Posterior cingulate gyrus (tissue), 11 donors: ENCODE measurements at places on chromosomes 6 and 20.

DNA sequence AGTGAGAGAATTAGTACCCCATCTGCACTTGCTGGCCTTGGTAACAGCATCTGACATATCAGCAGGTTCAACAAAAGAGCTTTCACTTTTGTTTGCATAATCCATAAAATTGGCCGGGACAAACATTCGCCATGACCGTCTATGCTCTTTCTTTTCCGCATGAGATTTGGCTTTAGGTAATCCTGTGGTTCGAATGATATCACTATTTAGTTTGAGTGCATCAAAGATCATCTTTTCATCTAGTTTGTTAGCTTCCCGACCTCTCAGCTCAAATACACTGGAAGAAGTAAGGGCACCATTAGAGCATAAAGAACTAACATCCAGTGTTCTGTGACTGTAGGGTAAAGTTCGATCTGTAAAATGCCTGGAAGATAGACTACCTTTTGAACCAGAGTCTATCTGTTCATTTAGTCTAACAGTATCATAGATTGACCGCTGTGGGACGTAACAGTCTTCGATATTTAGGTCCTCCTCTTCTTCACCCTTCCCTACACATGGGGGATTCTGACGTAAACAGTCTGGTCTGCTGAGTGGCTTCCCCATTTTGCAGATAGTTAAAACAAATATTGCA lies 101.6 kb downstream of the DST start:
- no peak for DNase-seq

DNA sequence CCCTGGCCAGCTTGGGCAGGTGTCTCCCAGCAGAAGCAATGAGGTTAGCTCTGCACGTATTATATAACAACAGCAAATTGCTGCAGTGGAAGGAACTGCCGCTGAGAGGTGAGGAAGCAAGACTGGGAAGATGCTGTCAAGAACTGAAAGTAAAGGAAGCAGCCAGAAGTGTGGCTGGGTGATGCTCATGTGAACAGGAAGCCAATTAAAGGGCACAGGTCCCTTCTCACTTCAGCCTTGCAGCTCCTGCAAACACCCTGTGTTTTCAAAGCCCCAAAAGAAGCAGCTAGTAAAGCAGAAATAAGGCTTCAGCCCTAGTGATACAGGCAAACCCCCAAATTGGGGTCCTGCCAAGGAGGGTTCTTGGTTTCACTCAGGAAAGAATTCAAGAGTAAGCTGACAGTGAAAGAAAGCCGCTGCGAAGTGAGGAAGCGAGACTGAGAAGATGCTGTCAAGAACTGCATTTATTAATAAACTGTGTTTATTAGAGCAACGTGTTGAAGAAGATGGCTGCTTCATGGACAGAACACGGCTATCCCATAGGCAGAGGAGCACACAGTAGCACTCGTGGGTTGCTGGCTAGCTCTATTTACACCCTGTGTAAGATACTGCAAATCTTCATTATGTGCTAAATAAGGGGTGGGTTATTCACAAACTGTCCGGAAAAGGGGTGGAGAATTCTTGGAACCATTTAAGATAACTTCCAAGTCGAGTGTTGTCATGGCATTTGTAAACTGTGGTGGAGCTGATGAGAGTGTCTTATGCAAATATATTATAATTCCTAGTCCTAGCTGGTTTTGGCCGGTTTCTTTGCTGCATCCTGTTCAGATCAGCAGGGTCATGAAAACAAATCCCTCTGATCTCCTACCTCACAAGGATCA lies 152.2 kb downstream of the LINC00237 start:
- no peak for DNase-seq

GRCh38 chr20:32496811-32497533 lies 88.2 kb downstream of the NOL4L start:
- DNase-seq = no peak

DNA sequence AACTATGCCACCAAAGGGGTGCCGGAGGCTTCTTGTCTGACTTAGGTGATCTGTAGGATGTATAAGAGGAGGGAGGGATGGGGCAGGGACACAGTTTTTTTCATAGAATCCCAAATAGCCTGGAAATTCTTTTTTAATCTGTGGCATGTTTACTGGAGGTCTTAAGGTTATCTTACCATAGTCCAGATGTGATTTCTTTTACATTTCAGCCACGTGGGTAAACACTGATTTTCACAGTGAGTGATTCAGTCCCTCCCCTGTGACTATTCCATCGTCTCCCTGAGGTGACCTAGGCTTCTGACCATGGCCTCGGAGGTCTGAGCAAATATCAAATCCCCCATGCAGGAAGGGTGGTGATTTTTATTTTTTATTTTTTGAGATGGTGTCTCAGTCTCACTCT lies 67.7 kb downstream of the AKAP12 start:
- no peak for DNase-seq

GRCh38 chr6:137745321-137745720 lies 121.7 kb upstream of the TNFAIP3 start:
- DNase-seq = no peak

DNA sequence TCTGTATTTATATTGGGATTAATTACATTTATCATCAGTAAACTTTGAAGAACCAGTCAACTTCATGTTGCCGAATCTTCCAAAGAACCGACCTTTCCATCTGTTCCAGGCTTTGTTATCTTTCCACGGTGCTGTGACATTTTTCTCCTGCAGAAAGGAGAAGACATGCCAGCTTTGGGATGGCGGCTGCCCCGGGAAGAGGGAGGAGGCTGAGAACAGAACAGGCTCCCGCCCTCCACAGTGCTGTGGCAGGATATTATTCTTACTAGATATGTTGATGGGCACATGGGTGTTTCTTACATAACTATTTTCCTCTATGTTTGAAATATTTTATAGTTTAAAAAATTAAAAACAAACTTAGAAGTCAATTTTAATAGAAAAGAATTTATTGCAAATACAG lies 44.9 kb downstream of the GINS1 start:
- DNase-seq = no peak

DNA sequence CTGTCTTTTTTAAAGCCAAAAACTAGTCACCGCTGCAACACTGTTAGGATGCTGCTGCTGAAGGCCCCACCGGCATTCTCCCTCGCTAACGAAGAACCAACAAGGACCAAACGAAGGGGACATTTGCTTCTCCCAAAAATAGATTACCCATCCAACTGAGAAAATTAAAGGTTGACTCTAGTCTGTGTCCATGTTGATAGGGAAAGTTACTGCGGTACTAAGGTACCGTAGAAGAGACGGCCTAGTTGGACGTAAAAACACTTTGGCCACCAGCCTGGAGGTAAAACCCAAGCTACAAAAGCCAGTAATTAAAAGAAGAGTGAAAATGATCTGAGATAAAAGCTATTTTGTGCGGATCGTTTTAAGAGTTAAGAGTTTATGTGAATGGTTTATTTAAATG lies 11.8 kb upstream of the FOXF2 start:
- no peak for DNase-seq

DNA sequence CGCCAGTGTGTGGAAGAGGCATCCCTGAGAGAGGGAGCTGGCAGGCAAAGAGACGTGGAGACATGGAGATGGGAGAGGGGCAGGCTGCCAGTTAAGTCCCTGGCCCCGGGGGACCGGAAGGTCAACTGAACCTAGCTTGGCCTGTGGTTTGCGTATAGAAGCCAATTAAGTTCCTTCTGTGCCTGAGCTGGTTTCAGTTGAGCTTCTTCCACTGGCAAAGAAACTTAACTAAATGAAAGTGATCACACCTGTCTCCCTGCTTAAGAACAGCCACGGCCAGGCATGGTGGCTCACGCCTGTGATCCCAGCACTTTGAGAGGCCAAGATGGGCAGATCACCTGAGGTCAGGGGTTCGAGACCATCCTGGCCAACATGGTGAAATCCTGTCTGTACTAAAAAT lies 26.7 kb upstream of the NNAT start:
- no peak for DNase-seq

- no peak for DNase-seq
These were observed 68.1 kb upstream of the SCGN start for GRCh38 chr6:25583906-25584305.

DNA sequence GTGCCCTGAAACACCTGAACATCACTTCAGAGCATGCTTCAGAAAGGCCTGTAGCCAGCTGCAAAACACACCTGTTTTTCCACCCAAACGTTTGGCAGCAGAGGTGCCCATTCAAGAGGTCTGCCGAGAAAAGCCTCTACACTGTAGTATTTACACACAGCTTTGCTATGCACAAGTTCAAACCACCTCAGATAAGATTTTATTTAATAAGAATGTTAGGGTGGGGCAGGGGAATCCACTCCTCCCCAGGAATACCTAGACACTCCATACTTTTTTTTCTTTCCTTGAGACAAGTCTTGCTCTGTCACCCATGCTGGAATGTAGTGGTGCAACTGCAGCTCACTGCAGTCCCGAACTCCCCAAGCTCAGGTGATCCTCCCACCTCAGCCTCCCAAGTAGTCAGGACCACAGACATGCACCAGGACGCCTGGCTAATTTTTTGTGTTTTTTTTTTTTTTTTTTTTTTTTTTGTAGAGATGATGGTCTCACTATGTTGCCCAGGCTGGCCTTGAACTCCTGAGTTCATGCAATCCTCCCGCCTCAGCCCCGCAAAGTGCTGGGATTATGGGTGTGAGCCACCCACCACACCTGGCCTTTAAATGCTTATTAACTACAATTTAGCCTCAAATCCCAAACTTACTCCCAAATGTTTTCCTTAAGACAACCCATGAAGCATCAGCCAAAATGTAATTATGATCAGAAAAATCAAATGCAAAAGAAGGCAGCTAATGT lies 9.7 kb downstream of the MRPL14 start:
- DNase-seq = no peak
